ENCODE measurements at places on chromosomes 4 and X.

- no peak for DNase-seq
Measured at GRCh38 chr4:106615410-106615945, 246.9 kb upstream of the GIMD1 start.

DNA sequence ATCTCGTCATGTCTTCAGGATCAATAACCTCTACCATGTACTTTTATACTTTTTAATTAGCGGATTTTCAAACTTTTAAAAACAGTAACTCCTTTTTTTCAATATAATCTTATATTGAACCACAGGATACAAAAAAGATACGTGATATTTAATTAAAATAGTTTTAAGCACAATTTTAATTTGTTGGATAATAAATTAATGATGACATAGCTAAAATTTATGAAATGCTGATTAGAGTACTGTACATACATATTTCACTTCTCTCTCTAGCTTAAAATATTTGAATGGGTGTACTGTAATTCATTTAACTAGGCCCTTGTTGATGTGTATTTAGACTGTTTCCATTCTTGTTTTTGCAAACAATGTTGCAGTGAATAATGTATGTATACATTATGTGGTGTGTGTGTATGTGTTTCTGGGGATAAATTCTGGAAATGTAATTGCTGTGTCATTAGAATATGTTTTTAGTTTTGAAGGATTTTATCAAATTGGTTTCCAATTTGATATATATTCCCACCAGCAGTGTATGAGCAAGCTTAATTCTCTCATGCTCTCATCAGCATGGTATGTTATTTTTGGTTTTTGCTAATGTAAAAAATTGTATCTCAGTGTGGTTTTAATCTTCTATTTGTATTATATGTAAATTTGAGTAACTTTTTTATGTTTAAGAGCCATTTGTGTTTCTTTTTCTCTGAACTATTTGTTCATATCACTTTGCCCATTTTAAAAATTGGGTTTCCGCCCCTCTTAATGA, 66.4 kb downstream of the CDKL5 start:
- DNase-seq: no peak

- no peak for DNase-seq
Measured at GRCh38 chr4:41358647-41359421, 102.1 kb downstream of the UCHL1 start.

GRCh38 chr4:18756671-18757070, 735.1 kb upstream of the LCORL start:
- DNase-seq: no peak

DNA sequence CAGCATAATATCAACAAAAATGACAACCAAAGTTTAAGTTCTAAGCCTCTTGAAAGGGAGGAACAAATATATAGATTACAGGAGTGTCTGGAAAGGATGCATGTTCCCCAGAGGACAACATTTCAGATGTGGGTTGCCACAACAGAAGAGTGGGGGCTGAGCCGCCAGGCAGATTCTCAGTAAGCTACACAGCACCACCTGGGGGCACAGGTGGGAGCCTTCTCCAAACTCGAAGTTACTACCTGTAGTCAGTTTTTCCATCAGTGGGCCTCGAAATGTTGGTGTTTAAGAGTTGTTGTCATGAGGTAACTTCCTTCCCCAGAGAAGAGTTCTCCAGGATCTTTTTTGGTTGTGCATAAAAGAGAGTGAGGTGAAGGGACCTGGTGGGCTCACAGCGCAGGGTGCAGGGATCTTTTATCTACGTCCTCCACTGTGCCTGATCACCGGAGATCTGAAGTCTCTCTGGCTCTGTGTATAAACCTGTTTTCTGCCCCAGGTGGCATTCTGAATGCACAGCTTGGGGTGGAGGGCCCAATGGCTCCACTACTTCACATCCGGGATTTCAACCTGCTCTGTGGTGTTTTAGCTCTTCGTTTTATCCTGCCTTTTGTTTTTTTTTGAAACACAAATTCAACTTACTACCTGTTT, 58.4 kb upstream of the STS start:
- no peak for DNase-seq

DNA sequence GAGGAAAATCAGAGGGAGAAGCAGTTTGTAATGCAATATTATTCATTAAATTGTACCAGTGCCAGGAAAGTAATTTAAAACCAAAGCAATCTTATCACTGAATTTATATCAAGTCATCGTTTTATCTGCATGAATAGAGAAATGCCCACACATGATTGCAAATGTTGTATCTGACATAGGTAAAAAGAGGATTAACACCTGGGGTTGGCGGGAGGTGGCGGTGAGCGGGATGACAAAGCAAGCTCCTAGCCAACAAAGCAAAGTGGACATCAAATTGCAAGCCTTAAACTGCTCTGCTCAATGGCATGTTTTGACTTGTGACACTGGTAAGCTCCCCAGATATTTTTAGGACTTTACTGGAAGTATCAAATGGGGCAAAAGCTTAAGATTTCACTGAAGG, 16.4 kb downstream of the HPGD start:
- DNase-seq: no peak

- no peak for DNase-seq
Measured at GRCh38 chr4:144709793-144710525, 64.0 kb downstream of the HHIP start.

DNA sequence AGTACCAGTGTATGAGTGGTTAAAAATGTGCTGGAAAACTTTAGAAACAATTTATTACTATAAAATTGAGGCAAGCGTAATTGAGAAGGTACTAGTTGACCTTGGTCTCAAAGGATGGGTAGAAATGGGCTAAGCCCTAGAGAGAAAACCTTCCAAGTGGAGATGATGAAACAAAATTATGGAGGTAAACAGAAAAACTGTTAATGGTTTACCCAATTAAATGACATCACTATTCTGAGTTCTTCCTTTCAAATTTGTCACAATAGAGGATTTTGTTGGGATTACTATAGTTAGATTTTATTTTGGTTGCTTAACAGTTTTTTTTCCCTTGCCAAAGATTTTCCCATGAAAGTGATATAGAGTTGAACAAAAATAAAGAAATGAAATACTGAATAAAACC, 1302.5 kb upstream of the TENM3 start:
- DNase-seq: no peak

- DNase-seq: no peak
Measured at GRCh38 chr4:20422398-20422797, 170.7 kb downstream of the SLIT2 start.

- DNase-seq: no peak
Measured at GRCh38 chrX:80026116-80026515, 11.6 kb downstream of the TBX22 start.

DNA sequence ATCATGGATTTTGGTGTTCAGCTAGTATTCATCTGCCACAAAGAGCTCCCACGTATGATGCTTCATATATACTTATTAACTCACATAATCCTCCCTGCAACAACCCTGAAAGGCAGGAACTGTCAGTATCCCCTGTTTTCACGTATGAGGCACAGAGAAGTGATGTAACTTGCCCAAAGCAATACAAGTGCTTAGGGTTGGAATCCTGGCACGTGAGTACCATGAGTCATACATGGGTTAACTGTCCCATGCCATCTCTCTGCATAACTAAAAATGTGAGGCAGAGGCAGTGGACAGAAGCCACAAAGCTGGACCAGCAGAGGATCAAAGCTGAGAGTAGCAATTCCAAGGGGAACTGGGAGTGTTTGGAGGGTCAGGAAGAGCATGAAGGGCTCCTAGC, 35.7 kb upstream of the EGFL6 start:
- DNase-seq: no peak

GRCh38 chr4:11494232-11494631, 65.5 kb upstream of the HS3ST1 start:
- no peak for DNase-seq

Data from activated CD4-positive, CD25-positive, alpha-beta regulatory T cell treated with anti-CD3 and anti-CD28 coated beads, Interleukin-2, amount 50 U/mL, for 16 hours (primary cell).